Activated naive CD8-positive, alpha-beta T cell treated with anti-CD3 and anti-CD28 coated beads for 36 hours (primary cell): ENCODE measurements at places on chromosomes 3 and 15. TPM values are rescaled to one million over a fixed set of nuclear protein-coding genes. Genes with fewer than 3 reads are reported as not detected.

FRG2C gene
- not detected for total RNA-seq

STAB1 gene
- 0.08 TPM for total RNA-seq

ATP13A4 gene
- 1.7 TPM for total RNA-seq

UBA7 gene
- 68.0 TPM for total RNA-seq

INSYN1 gene
- total RNA-seq: not detected

LSAMP gene
- not detected for total RNA-seq

- H3K27ac ChIP-seq: peak overlapping the region; percentile 83
- no peaks in the 10 kb centered on the region for H3K27me3 ChIP-seq
- H3K4me3 ChIP-seq: peak overlapping the region; percentile 86
- H3K4me1 ChIP-seq: peaks cover 66% of the 10 kb centered on the region
- H3K36me3 ChIP-seq: peaks cover 26% of the 10 kb centered on the region
- no peak for DNase-seq
These were observed 157.6 kb downstream of the KLF13 start for GRCh38 chr15:31483986-31484951.

DNA sequence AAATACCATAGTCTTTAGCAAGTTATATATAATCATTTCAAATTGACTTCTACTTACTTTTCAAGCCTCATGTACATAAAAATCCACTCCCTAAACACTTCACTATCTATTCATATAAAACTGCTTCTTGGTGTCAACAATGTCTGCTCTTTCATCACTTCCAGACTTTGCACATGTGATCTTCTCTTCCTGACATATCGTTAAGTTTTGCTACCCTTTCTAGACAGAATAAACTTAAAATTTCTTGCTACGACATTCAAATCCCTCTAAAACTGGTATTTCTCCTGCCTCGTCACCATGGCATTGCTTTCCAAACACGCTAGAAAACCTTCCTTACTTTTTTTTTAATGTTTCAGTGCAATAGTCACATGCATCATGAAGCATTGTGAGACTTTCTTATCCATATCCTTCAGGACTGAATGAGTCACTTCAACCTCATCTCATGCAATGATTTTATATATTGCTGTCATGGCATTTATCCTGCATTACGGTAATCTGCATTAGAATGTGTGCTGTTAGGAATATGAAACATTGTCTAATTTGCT, 122.8 kb downstream of the GMNC start:
- H3K36me3 ChIP-seq: no peaks in the 10 kb centered on the region
- H3K4me1 ChIP-seq: no peaks in the 10 kb centered on the region
- no peak overlapping the region for H3K27ac ChIP-seq
